ENCODE measurements at places on chromosomes 5 and 9.

GRCh38 chr5:140563596-140563995, 802 bp downstream of the APBB3 start:
- H3K4me1 ChIP-seq: peaks cover 9% of the 10 kb centered on the region
- H3K4me3 ChIP-seq: peak overlapping the region; percentile 79
- no peaks in the 10 kb centered on the region for H3K27me3 ChIP-seq

- no peak for DNase-seq
- H3K27me3 ChIP-seq: no peaks in the 10 kb centered on the region
- no peak overlapping the region for H3K4me3 ChIP-seq
- H3K36me3 ChIP-seq: no peaks in the 10 kb centered on the region
- no peak overlapping the region for H3K27ac ChIP-seq
Observed at GRCh38 chr9:91900797-91901177, 49.2 kb downstream of the ROR2 start.

DNA sequence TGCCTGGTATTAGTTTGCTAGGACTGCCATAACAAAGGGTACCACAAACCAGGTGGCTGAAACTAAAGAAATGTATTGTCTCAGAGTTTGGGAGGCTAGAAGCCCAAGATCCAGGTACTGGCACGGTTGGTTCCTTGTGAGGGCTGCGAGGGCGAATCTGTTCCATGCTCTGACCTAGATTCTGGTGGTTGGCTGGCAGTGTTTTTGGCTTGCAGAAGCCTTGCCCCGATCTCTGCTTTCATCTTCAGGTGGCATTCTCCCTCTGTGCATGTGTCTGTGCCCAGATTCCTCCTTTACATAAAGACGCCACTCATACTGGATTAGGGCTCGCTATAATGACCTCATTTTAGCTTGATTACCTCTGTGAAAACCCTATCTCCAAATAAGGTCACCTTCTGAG, 36.7 kb downstream of the RAI14 start:
- no peaks in the 10 kb centered on the region for H3K36me3 ChIP-seq
- peaks cover 8% of the 10 kb centered on the region for H3K4me1 ChIP-seq
- H3K27ac ChIP-seq: no peak overlapping the region
- H3K27me3 ChIP-seq: no peaks in the 10 kb centered on the region

DNA sequence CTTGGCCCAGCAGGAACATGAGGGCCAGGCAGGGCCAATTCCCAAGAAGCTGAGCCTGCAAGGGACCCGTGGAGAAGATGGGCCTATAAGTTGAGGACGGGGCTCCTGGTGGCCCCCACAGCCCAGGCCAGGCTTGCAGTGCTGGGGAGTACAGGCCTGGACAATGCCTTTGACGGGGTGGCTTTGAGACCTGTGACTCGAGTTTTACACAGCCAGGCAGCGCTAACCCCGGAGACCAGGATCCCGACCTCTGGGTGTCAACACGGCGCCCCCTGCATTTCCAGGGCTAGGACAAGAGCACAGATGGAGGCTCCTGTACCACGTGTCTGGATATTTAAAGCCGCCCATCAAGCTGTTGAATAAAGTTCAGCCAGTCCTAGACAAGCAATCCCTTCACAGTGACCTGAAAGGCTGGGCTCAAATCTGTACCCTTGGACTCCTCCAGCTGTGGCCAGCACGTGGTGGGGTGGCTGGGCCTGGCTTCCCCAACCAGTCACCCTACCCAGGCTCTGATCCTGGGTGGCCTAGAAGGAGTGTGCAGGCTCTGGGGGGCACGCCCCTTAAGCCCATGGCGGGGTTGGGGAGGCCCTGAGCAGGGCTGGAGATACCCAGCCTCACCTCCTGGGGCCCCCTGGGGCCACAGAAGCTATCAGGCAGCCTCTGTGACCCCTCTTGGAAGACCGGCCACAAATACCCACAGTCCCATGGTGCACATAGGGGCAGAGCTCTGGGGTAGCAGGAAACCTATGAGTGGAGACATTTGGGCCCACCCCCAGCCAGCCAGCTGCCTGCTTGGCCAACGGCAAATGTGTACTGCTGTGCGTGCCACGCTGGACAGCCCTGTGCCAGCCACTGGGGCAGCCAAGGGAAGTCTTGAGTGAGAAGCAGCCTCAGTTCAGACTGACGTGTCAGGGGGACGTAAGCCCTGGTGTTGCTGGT, 88.7 kb downstream of the NTNG2 start:
- H3K4me3 ChIP-seq: no peak overlapping the region
- no peaks in the 10 kb centered on the region for H3K27me3 ChIP-seq
- peaks cover 3% of the 10 kb centered on the region for H3K4me1 ChIP-seq
- H3K36me3 ChIP-seq: no peaks in the 10 kb centered on the region
- no peak overlapping the region for H3K27ac ChIP-seq

DNA sequence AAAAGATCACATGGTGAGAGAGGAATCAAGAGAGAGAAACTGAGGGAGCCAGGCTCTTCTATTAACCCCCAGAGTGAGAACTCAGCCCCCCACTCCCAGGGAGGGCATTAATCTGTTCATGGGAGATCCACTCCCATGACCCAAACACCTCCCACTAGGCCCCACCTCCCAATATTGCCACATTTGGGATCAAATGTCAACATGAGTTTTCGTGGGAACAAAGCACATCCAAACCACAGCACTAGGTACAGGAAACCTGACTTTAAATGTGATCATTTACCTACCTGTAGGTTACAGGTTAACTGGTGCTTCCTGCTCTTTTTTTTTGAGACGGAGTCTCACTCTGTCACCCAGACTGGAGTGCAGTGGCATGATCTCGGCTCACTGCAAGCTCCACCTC, 16.9 kb downstream of the NNT start:
- no peaks in the 10 kb centered on the region for H3K27me3 ChIP-seq
- no peaks in the 10 kb centered on the region for H3K36me3 ChIP-seq
- DNase-seq: no peak
- H3K4me1 ChIP-seq: no peaks in the 10 kb centered on the region
- H3K27ac ChIP-seq: no peak overlapping the region

DNA sequence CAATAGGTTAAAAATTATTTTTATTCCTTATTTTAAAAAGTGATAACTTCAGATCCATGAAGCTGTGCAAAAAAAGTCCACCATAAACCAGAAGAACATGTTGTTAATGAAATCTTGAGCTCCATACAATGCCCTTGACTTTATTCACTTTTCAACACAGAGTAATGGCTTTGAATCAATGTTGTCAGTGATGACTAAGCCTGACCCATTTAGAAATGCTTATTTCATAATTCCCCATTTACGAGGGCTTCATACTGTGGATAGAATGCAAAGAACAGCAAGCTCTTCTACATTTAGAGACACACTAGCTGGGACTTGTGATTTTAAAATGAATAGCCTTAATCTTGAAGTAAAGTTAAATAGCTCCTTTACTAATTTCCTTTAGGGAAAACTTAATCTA, 25.7 kb upstream of the IL9 start:
- H3K4me1 ChIP-seq: no peaks in the 10 kb centered on the region
- H3K36me3 ChIP-seq: no peaks in the 10 kb centered on the region

GRCh38 chr9:82020331-82020730, 31.8 kb downstream of the SPATA31D1 start:
- no peaks in the 10 kb centered on the region for H3K27me3 ChIP-seq
- H3K4me1 ChIP-seq: no peaks in the 10 kb centered on the region
- no peaks in the 10 kb centered on the region for H3K36me3 ChIP-seq
- no peak for DNase-seq

DNA sequence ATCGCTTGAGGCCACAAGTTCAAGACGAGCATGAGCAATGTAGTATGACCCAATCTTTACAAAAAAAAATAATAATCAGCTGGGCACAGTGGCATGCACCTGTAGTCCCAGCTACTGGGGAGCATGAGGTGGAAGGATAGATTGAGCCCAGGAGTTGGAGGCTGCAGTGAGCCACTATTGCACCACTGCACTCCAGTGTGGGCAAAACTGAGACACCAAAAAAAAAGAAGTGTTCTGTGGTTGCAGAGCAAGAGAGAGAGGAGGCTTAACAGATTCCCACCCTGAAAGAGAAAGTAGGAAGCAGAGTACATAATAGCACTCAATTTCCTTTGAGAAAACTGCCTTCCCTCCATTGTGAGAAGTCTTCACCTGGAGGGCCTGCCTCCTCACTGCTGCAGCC, 52.6 kb downstream of the ALDH7A1 start:
- H3K27me3 ChIP-seq: no peaks in the 10 kb centered on the region
- H3K4me3 ChIP-seq: no peak overlapping the region
- no peaks in the 10 kb centered on the region for H3K36me3 ChIP-seq
- DNase-seq: no peak

- H3K36me3 ChIP-seq: no peaks in the 10 kb centered on the region
- no peaks in the 10 kb centered on the region for H3K27me3 ChIP-seq
- H3K4me1 ChIP-seq: no peaks in the 10 kb centered on the region
- no peak for DNase-seq
- no peak overlapping the region for H3K4me3 ChIP-seq
Observed at GRCh38 chr9:78989031-78989658, 582.6 kb upstream of the TLE4 start.

GRCh38 chr5:33563530-33563929, 122.8 kb downstream of the TARS1 start:
- no peaks in the 10 kb centered on the region for H3K36me3 ChIP-seq
- no peaks in the 10 kb centered on the region for H3K27me3 ChIP-seq
- no peak overlapping the region for H3K4me3 ChIP-seq
- no peak overlapping the region for H3K27ac ChIP-seq

DNA sequence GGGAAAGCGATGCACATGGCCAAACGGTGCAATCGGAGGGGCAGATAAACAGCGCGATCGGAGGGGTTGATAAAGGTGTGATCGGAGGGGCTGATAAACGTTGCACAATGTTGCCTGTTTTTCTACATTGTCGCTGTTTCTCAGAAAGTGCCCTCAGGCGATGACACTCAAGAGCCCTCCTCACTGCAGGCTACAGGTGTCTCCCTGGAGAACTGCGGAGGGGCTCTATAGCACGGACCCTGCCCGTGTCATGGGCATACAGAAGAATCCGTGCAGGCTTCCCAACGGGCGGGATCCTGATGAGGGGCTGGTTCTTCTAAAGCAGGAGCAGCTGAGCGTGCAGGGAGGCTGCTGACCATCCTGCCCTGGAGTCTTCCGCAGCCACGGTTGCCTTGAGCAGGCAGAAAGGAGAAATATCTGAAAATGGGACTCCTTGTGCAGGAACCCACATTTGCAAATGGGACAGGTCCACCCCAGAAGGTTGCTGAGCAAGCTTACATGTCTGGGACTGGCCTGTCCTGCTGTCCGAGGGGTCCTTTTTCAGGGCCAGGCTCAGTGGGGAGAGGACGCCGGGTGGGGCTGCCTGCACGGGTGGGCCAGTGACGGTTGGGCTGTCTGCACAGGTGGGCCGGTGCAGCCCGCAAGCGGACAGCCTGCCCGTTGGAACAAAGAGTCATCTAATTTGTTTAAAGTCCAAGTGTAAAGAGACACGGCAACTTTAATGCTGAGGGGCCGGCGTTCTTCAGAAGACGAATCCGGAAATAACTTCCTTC, 25.1 kb upstream of the LPCAT1 start:
- no peak overlapping the region for H3K4me3 ChIP-seq
- no peaks in the 10 kb centered on the region for H3K36me3 ChIP-seq
- H3K27ac ChIP-seq: no peak overlapping the region
- H3K4me1 ChIP-seq: no peaks in the 10 kb centered on the region
- H3K27me3 ChIP-seq: no peaks in the 10 kb centered on the region

DNA sequence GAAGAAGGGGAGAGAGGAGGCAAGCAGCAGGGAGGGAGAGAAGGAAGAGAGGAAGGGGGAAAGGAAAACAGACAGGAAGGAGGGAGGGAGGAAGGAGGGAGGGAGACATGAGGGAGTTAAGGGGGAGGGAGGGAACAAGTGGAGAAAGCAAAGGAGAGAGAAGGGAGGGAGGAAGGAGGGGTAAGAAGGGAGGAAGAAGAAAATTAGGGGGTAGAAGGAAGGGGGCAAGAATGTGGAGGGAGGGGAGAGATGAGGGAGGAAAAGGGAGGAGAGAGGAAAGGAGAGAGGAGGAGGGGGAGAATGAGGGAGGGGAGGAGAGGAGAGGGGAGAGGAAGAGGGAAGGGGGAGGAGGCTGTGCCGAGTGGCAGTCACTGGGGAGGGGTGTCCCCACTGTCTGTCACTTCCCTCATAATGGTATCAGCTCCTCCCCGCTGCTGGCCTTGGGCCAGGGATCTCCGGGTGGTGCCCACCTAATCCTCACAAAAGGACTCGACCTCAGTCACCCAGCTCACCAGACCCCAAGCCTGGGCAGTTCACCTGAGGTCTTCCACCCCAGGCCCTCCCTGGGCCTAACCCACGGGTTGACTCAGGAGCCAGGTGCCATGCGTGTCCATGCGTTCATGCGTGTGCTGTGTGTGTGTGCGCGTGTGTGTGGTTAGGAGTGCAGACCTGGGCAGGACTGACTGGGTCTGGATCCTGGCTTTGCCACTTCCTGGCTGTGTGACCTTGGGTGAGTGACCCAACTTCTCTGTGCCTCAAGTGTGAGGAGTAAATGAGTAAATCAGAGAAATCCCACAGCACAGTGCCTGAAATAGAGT, 18.1 kb downstream of the C9orf50 start:
- H3K36me3 ChIP-seq: no peaks in the 10 kb centered on the region
- DNase-seq: no peak
- no peaks in the 10 kb centered on the region for H3K27me3 ChIP-seq
- H3K4me3 ChIP-seq: no peak overlapping the region
- peaks cover 8% of the 10 kb centered on the region for H3K4me1 ChIP-seq

DNA sequence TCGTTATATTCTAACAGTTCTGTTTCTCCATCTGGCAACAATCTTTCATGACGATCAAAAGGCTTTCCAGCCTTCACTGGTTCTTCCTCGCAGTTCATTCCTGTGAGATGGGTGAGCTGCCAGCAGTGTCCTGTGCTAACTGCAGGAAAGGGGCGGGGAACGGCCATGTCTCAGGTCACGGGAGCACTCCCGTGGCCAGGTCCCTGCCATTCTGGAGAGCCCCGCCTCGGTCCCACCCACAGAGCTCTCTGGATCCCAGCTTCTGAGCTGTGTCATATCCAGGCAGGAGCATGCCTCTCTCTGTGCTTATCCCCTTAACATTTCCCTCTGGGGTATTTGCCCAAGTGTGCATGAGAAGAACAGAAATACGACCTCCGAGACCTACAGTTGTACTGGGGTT, 297.8 kb upstream of the IRX2 start:
- H3K4me1 ChIP-seq: no peaks in the 10 kb centered on the region
- no peak for DNase-seq
- no peak overlapping the region for H3K4me3 ChIP-seq
- no peaks in the 10 kb centered on the region for H3K27me3 ChIP-seq
- no peaks in the 10 kb centered on the region for H3K36me3 ChIP-seq
- H3K27ac ChIP-seq: no peak overlapping the region

DNA sequence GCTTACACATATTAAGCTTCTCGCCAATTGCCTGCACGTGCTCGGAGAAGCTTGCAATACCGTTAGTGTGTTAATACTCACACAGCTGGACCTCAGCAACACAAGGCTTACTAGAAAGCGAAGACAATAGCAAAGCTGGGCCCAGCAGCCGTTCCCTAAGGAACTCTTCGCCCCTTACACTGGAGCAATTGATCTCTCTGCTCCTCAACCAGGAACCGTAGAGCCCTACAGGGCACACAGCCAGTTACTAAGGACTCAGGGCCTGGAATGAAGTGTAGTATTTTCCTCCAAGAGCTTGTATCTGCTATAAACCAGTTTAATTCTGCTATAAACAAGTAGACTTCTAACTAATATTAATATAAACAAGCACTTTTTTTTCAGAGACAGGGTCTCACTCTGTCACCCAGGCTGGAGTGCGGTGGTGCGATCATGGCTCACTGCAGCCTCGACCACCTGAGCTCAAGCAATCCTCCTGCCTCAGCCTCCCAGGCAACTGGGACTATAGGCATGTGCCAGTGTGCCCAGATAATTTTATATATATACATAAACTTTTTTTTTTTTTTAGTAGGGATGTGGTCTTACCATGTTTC, 67.0 kb upstream of the SIMC1 start:
- no peak for DNase-seq
- H3K4me3 ChIP-seq: no peak overlapping the region
- H3K36me3 ChIP-seq: no peaks in the 10 kb centered on the region
- H3K27me3 ChIP-seq: no peaks in the 10 kb centered on the region

- peaks cover 7% of the 10 kb centered on the region for H3K27me3 ChIP-seq
- H3K4me1 ChIP-seq: peaks cover 4% of the 10 kb centered on the region
- no peak for DNase-seq
- H3K27ac ChIP-seq: no peak overlapping the region
Observed at GRCh38 chr9:21558615-21559401, 76.7 kb upstream of the IFNE start.
